Fibroblast of the aortic adventitia (primary cell): ENCODE measurements at places on chromosomes 11 and 22. TPM values are rescaled to one million over a fixed set of nuclear protein-coding genes. Genes with fewer than 3 reads are reported as not detected.

Gene SPA17
- 3.9 and 9.1 TPM in 2 replicates for total RNA-seq

Gene LRRC56
- total RNA-seq, result 0.45 and 1.2 TPM in 2 replicates

Gene KAT5
- total RNA-seq, result 35.9 and 59.1 TPM in 2 replicates

Gene TRIM51
- not detected in 2 replicates for total RNA-seq

Gene BDNF
- 2.0 and 8.1 TPM in 2 replicates for total RNA-seq

Gene CASP5
- total RNA-seq, result not detected in 2 replicates

Gene ALDH3B2
- not detected in 2 replicates for total RNA-seq

Gene HBB
- not detected in 2 replicates for total RNA-seq

Gene HTR3A
- total RNA-seq, result not detected in 2 replicates

GRCh38 chr22:26064048-26064447 is 105.2 kb upstream of the SEZ6L start:
- no peak for DNase-seq

DNA sequence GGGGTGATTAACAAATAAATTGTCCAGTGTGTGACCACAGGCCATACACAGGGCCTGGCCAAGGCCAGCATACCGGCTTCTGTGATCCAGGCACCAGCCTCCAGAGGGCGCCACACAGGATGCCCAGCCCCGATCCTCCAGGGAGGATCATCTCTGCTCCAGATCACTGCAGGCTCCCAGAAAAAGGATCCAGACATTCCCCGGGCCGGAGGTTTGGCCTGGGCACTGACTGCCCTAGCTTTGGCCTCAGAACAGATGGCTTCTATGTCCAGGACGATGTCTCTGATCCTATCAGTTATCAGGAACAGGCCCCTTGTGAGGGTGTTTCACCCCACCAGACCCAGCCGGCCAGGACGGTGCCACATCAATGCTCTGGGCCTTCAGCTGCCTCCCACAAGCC is 74.5 kb upstream of the LMO1 start:
- DNase-seq, result peak; percentile 11

GRCh38 chr11:120682332-120682649 is 170.7 kb downstream of the GRIK4 start:
- no peak for DNase-seq

DNA sequence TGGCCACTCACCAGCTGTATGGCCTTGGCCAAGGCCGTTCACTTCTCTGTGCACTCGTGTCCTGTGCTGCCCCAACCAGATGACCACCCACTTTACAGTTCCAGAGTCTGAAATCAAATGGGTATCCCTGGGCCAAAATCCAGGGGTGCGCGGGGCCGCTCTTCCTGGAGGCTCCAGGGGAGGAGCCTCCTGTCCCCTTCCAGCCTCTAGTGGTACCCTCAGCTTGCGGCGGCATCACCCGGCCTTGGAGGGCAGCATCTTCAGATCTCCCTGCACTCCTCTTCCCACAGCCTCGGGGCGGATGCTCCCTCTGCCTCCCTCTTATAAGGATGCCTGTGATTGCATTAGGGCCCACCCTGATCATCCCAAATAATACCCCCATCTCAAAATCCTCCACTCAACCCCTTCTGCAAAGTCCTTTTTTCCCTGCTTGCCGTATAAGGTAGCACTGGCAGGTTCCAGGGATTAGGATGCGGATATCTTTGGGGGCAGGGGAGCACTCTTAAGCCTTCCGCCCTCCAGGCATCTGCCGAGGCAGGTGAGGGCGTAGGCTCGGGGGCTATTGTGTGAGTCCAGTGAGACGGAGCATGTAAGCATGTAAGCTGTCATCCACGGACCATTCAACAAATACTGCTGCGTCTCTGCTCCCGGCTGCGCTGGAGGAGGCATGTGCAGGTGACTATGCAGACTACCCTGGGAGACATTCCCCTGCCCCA is 24.4 kb upstream of the SHISAL1 start:
- no peak for DNase-seq

DNA sequence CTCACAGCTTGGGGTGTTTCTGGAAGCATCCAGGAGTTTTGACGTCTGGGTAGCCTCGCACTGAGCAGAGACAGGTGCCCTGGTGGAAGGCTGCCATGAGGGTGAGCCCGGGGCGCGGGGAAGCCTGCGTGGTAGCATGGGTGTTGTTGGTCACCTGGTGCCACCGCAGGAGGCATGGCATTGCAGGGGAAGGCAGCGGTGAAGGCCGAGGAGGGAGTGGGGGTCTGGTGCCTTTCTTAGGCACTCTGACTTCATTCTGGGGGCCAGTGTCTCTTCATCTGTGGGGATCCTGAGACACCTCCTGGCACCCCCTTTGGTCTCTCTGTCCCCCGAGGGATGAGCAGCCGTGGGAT is 271.2 kb downstream of the TBC1D22A start:
- DNase-seq, result no peak

DNA sequence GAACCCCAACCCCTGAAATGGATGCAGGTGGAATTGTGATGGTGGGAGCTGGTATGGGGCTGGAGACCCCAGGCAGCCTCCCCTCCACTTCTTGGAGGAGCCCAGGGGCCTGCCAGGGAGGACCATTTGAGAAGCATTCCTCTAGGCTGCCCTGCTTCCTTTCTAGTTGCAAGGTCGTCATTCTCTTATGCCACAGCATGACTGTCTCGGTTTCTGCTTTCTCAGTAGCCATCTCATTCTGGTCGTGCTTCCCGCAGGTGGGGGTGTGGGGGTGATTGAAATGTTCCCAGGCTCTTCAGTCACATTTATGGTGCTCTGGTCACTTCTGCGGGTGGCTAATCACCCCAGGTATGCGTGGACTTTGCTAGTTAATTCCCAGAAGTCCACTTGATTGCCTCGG is 223.7 kb upstream of the TBCEL start:
- DNase-seq, result no peak

GRCh38 chr11:75056814-75057213 is 39.9 kb downstream of the OR2AT4 start:
- no peak for DNase-seq

DNA sequence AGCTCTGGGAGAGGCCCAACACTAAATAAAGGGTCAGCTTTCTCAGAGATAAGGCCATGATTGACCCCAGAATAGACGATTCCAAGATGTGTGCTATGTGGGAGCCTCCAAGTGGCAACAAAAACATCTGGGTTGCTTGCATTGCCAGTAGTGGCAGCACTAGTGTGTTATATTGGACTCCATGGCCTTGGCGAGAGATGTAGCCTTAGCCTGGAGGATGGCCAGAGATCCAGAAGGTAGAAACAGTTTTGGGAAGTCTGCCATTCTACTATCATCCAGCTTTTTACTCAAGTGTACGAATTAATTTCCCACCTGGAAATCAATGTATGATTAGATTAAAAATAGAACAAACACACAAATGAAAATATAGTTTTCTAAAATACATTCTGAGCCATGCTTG is 3.0 kb downstream of the OR8D4 start:
- DNase-seq, result no peak

GRCh38 chr22:27312966-27313855 is 488.3 kb downstream of the MN1 start:
- no peak for DNase-seq

DNA sequence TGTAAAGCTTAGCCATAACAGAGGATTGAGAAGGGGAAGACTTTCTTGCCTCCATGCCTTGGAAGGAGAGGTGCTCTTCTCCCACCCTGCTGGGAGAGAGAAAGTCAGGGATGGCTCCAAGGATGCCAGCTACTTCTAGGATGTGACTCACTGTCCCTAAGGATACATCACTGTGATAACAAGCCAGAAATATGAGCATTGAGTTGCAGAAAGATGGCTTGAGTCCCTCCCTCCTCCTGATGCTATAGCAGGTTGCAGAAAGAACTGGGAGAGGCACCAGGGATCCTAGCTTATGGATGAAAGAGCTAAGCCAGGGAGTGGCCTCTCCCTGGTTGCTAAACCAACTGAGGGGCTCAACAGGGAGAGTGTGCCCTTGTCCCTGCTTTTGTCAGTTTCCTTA is 27.8 kb upstream of the FJX1 start:
- DNase-seq, result peak; percentile 60

DNA sequence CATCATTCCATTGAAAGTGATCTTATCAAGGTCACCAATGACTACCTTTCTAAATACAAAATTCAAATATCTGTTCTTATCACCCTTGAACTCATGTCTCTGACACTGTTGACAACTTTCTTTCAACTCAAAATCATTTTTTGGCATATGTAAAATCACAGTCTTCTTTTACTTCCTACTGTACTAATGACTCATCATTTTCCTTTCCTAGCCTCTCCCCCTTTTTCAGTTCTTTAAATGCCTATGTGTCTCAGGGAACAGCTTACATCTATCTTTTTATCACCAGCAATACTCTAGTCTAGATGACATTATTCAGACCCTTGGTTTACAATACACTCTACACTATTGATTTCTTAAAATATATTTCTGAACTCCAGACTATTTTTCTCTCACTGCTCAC is 2220.7 kb upstream of the RAG2 start:
- no peak for DNase-seq

DNA sequence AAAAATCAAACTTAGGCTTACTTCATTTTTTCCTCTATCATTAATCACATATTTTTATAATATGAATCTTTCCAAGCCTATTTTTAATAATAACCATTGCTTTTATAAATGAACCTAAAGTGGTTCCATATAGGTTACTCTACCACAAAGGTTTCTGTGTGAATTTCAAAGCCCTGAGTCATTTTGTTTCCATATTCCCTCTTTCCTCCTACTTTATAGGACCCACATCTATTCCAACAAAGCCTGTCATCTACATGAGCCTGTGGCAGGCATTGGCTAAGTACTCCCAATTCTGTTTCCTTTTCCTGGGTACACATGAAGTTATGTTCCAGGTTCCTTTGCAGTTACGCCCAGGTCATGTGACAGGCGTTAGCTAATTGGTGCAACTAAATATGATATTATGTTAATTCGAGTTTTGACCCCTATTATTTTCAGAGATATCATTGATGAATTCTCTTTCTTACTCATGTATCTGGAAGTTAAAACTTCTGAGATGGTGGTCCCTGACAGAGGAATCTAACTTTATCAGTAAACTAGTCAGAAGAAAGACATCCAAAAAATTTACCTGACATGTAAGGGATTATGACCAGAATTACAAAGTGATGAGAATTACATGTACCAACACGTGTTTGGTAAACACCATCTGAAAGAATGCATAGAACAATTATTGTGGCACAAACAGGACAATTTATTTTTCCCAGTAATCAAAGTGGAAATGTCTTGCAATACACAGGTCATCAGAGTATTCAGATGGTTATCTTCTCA is 1264.0 kb upstream of the CNTN5 start:
- no peak for DNase-seq

GRCh38 chr11:132402071-132402684 is 1031.8 kb downstream of the NTM start:
- peak; percentile 42 for DNase-seq
